CD4-positive, alpha-beta memory T cell (primary cell): ENCODE measurements at places on chromosomes 5 and 9. TPM values are rescaled to one million over a fixed set of nuclear protein-coding genes. Genes with fewer than 3 reads are reported as not detected.

DNA sequence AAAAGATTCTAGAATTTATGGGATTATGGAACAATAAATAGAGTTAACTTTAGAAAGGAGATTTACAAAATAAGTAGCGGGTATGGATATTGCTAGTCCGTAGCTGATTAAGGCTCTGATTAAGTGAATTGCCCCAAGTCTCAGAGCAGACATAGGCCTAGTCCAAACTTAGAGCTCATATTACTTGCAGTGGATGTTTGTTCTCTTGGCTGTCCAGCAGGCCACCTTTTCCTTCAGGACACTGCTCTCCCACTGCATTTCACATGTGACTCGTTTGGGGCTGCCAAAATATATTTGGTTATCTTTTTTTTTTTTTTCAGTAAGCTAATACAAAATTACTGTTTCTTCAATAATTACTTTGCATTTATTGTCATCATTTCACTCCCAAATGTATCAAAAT is 76.6 kb downstream of the ARRDC3 start:
- no peak for DNase-seq

- no peak for DNase-seq
Observed at GRCh38 chr5:135310328-135310989, 88.6 kb downstream of the MACROH2A1 start.

- DNase-seq, result no peak
Observed at GRCh38 chr5:123835421-123835820, 323.4 kb downstream of the CSNK1G3 start.

GRCh38 chr5:170121321-170121720 is 15.6 kb downstream of the FOXI1 start:
- DNase-seq, result no peak

DNA sequence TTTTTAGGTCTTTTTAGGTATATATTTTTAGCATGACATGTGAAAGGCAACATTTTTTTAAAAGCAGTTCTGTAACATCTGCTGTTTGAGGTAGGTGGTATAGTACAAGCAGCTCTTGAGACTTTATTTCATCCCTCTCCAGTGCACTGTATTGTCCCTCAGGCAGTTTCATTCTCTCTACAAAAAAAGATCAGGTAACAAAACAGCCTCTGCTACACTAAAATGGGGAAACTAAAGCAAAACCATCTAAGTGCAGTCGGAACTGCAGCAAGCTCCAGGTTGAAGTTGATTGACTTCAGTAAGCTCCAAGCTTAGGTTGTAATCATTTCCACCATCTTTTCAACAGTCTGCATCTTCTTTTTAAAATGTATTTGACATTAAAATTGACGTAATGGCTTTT is 195.6 kb downstream of the DEPDC1B start:
- DNase-seq, result no peak

NDUFS4 gene
- total RNA-seq, result 23.6 TPM

TMOD1 gene
- total RNA-seq, result 2.7 TPM
